ENCODE measurements at places on chromosomes 6 and 20.

- DNase-seq, result no peak
Observed at GRCh38 chr20:63565021-63565698, 8.9 kb downstream of the HELZ2 start.

DNA sequence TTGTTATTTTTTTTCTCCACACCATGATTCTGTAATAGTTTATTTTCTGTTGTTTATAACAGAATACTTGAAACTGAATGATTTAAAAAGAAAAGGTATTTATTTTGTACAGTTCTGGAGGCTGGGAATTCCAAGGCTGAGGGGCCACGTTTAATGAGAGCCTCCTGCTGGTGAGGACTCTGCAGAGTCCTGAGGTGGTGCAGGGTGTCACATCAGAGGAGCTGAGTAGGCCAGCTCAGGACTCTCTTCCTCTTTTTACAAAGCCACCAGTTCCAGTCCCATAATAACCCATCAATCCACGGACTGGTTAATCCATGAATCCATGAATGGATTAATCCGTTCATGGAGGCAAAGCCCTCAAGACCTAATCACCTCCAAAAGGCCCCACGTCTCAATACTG lies 71.6 kb downstream of the TFAP2A start:
- DNase-seq, result no peak

DNA sequence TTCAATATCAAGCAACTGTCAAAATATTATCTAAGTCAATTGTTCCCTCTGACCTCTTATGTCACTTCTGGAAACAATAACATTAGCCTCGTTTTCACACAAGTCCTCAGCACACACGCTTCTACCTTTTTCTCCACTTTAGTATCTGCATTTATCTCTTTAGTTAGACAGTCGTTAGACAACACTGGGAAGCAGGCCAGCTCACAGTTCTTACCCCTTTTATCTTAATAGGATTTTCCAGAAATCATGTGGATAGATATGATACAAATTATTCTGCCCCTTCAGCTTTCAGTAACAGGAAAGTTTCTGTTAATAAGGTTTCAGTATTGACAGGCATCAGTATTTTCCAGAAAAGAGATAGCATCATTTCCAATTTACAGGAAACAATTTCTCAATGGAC lies 25.9 kb upstream of the HAO1 start:
- DNase-seq, result no peak

DNA sequence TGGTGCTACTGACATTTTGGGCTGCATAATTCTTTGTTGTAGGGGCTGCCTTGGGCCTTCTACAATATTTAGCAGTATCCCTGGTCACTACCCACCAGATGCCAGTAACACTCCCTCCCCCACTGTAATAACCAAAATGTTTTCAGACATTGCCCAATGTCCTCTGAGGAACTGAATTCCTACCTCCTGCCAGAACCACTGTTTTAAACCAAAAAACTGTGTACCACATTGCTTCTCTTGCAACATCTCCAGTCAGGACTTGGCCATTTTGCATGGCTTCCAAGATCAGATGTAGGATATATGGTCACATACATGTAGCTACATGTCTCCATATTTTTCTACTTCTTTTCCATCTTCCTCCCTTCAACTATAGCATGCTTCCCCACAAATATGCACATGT lies 97.4 kb upstream of the IFNGR1 start:
- no peak for DNase-seq

- DNase-seq, result no peak
Observed at GRCh38 chr6:166308769-166309589, 787 bp upstream of the PRR18 start.

DNA sequence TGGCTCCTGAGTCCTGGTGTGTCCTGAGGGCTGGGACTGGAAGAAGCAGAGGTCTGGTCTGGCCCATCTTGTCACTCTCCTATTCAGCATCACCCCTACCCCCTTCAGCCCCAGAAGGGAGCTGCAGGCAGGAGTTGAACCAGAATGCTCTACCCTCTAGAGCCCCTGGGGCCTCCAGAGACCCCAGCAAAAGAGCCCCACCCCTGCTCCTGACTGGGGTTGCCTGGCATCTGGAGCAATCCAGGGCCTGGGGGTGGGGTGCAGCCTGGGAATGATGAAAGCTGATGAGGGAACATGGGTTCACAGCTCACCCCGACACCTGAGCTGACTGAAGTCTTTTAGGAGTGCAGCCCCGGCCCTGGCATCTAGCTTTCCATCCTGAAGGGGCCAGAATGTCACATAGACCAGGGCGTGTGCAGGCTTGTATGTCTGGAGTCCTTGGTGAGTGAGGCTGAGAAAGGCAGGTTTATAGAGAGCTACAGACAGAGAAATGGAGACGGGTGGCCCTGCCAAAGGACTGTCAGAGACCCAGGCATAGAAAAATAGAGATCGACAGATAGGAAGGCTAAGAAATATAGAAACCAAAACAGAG lies 12.2 kb downstream of the FGD2 start:
- DNase-seq, result no peak

GRCh38 chr6:42448391-42448790 lies 3.3 kb downstream of the TRERF1 start:
- no peak for DNase-seq

DNA sequence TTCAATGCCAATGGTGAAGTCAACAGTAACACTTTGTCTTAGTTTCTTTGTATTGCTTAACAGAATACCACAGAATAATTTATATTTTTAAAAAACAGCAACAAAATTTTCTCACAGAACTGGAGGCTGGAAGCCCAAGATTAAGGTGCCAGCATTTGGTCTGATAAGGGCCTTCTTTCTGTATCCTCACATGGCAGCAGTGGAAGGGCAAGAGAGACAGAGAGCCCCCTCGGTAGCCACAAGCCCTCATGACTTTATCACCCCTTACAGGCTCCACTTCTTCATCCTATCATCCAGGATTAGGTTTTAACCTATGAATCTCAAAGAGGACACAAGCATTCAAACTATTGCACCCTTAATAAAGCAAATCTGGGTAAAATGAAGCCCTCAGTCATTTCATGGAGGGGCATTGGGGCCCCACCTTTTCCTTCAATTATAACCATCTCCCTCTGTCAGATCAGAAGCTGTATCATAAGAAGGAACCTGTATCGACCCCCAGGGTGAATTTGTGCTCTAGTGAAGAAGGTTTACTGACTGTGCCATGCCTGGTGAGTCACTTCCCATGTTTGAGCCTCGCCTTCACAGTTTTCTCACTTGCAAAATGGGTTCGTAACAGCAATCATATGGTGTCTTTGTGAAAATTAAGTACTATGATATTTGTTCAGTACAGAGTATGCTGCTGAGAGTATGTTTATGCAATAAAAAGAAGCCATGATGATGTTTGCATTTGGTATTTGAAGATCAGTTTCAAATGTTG lies 178.2 kb downstream of the LRFN2 start:
- no peak for DNase-seq

- no peak for DNase-seq
Observed at GRCh38 chr6:107083047-107083768, 32.1 kb downstream of the BEND3 start.

GRCh38 chr6:137044366-137045221 lies at the start of gene IL20RA:
Gene IL20RA (minus strand): TSS chr6:137044965. CDS start chr6:137044728, 237 bp downstream.
- DNase-seq, result no peak

- no peak for DNase-seq
Observed at GRCh38 chr20:4439461-4439860, 282.2 kb upstream of the PRND start.

- no peak for DNase-seq
Observed at GRCh38 chr20:23451956-23452487, 654 bp downstream of the CST11 start.

- no peak for DNase-seq
Observed at GRCh38 chr6:18192026-18192425, 36.8 kb downstream of the KDM1B start.

DNA sequence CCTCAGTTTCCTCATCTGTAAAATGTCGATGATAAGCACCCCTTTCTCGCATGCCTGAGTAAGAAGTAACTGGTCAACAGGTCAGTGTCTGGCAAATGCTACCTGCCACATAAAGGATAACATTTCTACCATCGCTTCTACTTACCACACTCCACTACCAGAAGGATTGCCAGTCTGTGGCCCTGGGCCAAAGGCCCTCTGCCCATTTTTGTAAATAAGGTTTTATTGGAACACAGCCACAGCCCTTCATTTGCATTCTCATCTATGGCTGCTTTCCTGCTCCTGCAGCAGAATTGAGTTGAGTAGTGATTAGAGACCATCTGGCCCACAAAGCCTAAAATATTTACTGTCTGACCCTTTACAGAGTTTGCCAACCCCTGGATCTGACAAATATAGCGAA lies 121.8 kb downstream of the TOX2 start:
- DNase-seq, result no peak

- DNase-seq, result no peak
Observed at GRCh38 chr6:138999949-139000725, 12.1 kb upstream of the REPS1 start.

DNA sequence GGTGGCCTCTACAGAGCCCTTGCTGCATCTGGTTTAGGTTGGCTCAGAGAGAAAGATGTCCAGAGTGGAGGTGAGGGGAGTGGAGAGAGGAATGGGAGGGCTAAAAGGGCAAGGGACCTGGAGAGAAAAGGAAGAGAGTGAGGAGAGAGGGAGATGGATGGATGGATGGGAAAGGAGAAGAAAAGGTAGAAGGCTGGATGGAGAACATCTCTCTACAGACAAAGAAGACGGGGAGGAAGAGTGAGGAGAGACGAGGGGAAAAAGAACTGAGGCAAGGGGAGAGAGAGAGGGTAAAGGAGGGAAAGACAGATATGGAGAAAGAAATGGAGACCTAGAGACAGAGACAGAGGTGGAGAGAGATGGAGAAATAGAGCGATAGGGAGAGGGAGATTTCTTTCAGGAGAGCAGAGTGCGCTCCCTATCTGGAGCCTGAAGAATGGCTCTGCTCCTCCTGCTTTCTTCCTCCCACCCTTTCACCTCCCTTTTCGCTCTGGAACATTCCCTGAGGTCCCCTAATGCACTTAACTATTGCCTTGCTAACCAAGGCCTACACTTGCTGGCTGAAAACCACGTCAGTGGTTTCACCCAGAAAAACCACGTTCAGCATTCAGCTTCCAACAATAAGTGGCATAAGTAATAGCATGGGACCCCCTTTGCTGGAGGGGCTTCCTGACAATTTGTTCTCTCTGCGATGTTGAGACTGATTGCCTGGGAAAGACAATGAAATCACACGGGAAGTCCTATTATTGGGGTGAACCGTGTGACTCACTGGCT lies 286.3 kb downstream of the CDH26 start:
- no peak for DNase-seq

DNA sequence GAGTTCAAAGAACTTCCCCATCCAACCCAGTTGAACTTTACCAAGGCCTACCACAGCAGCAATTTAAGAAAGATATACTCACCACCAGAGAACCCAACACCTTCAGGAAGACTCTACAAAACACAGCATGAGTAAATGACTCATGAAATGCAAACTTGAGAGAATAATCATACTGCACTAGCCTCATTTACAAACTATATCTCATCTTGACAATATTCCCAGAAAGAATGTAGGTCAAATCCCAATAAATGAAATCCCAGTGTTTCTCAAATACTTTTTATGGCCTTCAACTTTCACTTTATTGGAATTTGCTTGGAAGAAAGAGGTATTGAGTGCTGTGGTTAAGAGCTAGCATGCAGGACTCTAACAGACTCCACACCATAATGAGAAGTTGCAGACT lies 60.0 kb downstream of the FYN start:
- DNase-seq, result no peak

DNA sequence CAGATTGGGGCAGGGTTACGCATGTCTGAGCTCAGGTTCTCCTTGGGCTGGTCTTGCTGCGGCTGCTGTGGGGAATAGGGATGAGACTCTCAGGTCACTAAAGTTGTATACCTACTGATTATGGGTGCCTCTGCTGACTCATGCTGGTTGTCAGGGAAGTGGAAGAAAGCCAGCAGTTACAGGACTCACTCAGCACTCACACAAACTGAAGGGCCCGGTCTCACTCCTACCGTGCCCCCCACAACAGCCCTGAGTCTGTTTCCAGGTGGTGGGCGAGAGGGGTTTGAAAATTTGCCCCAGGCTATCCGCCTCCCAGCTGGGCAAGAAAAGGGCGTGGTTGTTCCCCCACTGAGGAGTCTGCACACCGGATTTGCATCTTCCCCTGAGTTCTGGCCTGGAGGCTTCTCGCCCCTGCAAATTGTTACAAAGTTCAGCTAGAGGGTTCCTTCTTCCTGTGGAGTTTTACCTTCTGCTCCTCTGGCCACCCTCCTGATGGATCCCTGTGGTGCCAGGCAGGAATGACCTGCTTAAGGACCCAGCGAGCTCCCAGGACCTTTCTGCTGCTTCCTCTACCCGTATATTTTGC lies 659.2 kb downstream of the HDGFL1 start:
- DNase-seq, result no peak

DNA sequence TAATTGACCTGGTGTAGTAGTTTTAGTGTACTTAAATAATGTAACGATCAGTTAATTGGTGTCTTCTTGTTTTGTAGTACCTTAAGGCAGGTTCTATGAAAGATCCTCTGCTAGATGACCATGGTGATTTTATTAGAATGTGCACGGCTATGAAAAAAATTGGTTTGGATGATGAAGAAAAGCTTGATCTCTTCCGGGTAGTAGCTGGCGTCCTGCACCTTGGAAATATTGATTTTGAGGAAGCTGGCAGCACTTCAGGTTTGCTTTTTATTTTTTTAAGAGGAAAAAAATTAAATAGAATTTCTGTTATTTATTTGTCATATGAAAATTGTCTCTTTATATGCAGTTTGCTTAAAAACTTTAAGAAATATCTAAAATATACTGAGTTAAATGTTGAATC lies 99.2 kb downstream of the MYO6 start:
- DNase-seq, result no peak

DNA sequence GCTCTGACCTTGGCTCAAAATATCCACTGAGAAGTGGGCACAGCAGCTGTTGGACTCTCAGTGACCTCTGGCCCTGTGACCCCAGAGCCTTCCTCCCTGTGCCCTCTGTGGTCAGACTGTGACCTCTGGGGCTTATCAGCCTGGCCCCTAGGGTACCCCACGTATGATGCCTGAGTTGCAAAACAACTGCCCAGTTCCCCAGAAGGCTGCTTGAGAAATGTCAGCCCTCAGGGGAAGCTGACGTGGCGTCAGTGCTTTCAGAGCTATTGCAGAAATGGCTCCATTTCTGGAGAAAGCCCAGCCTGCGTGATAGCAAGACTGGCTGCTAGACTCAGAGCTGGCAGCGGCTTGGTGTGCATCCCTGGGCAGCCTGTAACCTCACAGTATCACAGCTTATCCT lies 31.5 kb upstream of the TGM2 start:
- no peak for DNase-seq

GRCh38 chr6:125844989-125845388 lies 54.2 kb downstream of the NCOA7 start:
- no peak for DNase-seq

- DNase-seq, result no peak
Observed at GRCh38 chr6:111468329-111469012, 14.5 kb downstream of the REV3L start.

- DNase-seq, result no peak
Observed at GRCh38 chr20:33318096-33318429, 35.0 kb downstream of the BPIFB1 start.

GRCh38 chr6:149600508-149600907 lies 34.3 kb downstream of the GINM1 start:
- no peak for DNase-seq

GRCh38 chr20:50335866-50336265 lies 145.2 kb downstream of the CEBPB start:
- no peak for DNase-seq
